ENCODE measurements at places on chromosomes 4 and X. TPM values are rescaled to one million over a fixed set of nuclear protein-coding genes. Genes with fewer than 3 reads are reported as not detected.

GRCh38 chr4:21826071-21826470 lies 122.5 kb downstream of the KCNIP4 start:
- H3K4me1 ChIP-seq = no peaks in the 10 kb centered on the region
- H3K4me3 ChIP-seq = no peak overlapping the region
- H3K27ac ChIP-seq = no peak overlapping the region
- no peaks in the 10 kb centered on the region for H3K36me3 ChIP-seq

DNA sequence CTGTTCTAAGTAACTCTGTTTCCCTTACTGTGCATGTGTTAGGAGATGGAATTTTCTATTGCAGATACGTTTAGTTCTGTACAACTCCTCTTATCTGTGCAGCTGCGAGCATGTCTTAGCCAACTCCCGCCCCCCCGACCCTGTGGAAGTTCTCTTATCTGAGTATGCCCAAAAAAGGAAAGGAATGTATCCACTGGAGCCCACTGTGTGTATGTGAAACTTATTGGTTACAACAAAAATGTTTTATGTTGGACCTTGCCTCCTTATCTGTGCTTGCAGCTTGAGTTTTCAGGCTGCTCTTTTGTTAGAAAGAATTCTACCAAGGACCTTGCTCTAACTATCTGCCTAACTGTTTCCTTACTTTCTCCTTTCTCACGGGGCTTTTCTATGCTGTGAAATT lies 24.2 kb upstream of the DCAF8L2 start:
- no peaks in the 10 kb centered on the region for H3K27me3 ChIP-seq
- H3K27ac ChIP-seq = no peak overlapping the region
- no peak for DNase-seq
- H3K36me3 ChIP-seq = no peaks in the 10 kb centered on the region

DNA sequence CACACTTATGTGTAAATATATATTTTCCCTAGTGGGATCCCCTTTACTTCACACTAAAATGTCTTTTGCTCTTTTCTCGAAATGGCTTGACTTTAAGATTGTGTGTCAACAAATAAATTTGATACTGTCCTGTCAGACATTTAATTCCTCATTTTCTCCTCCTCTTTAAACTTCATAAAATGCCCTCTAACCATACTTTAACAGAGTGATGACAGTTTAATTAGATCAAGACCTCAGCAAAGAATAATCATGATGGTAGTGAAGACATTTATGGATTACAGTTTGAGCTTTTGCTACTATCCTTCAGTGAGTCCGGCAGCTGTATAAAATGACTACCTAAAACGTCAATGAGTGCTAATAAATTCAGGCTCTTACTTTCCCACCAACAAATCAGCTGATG lies 113.1 kb upstream of the ADGRL3 start:
- no peaks in the 10 kb centered on the region for H3K4me1 ChIP-seq
- no peak overlapping the region for H3K4me3 ChIP-seq
- no peaks in the 10 kb centered on the region for H3K36me3 ChIP-seq
- no peaks in the 10 kb centered on the region for H3K27me3 ChIP-seq

- H3K27me3 ChIP-seq = no peaks in the 10 kb centered on the region
- H3K36me3 ChIP-seq = no peaks in the 10 kb centered on the region
- no peak overlapping the region for H3K27ac ChIP-seq
- DNase-seq = no peak
- no peak overlapping the region for H3K4me3 ChIP-seq
- no peaks in the 10 kb centered on the region for H3K4me1 ChIP-seq
These were observed 86.9 kb upstream of the MAGEB16 start for GRCh38 chrX:35711281-35711680.

GRCh38 chr4:149029056-149029651 lies 586.9 kb upstream of the NR3C2 start:
- H3K27ac ChIP-seq = no peak overlapping the region
- DNase-seq = no peak
- H3K36me3 ChIP-seq = no peaks in the 10 kb centered on the region
- H3K4me3 ChIP-seq = no peak overlapping the region
- no peaks in the 10 kb centered on the region for H3K4me1 ChIP-seq

DNA sequence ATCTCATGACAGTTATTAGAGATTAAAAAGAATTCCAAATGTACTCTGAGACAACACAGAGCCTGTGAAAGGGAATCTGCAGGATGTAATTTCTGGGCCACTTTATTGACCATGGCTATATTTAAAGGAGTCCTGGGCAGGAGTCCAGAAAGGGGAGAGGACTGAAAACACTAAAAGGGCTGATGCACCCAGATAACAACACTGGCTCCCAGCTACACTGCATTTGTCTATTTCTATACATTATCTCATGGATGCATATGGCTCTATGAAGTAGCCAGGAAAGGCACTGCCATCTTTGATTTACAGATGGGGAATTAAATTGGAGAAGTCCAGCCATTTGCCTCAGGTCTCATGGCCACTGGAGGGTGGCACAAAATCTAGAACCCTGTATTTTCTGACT lies 56.0 kb downstream of the MED28 start:
- H3K27ac ChIP-seq = no peak overlapping the region
- no peak for DNase-seq
- H3K36me3 ChIP-seq = no peaks in the 10 kb centered on the region
- peaks cover 1% of the 10 kb centered on the region for H3K4me1 ChIP-seq
- H3K4me3 ChIP-seq = no peak overlapping the region
- no peaks in the 10 kb centered on the region for H3K27me3 ChIP-seq

DNA sequence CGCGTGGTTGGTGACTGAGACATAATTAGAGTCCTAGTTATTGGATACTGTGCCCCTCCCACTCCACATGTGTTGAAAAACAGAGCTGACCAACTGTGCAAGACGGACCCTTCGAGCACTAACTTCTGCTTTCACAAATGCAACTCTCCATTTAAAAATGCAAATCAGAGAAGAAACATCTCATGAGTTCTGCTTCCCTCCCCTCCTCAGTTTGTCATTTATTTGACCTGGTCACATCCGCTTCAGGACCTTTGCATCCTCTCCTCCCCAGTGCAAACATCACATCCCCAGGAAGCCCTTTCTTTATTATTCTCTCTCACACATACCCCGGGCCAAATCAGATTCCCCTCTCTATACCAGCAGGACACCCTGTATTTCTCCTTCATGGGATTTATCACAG lies 38.1 kb upstream of the NOCT start:
- no peak overlapping the region for H3K27ac ChIP-seq
- no peaks in the 10 kb centered on the region for H3K27me3 ChIP-seq
- peaks cover 5% of the 10 kb centered on the region for H3K4me1 ChIP-seq
- H3K36me3 ChIP-seq = no peaks in the 10 kb centered on the region

DNA sequence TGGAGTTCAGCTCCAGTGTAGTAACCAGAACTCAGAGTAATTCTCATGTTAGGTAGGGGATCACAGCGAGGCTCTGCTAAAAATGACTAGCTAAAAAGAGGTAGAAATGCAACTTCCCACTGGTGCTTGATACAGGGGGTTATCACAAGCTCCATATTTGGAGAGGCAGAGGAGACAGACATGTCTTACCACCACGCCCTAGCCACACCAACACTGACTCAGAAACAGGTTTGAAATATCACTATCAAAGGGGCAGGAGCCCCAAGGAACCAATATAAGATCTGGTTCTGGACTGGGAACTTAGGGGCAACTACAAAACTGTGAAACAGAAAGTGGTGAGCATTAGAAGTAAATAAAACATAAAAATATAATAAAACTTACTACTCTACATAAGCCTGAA lies 62.9 kb downstream of the IQCM start:
- H3K4me3 ChIP-seq = no peak overlapping the region
- H3K27ac ChIP-seq = no peak overlapping the region
- no peaks in the 10 kb centered on the region for H3K27me3 ChIP-seq
- H3K4me1 ChIP-seq = no peaks in the 10 kb centered on the region

DNA sequence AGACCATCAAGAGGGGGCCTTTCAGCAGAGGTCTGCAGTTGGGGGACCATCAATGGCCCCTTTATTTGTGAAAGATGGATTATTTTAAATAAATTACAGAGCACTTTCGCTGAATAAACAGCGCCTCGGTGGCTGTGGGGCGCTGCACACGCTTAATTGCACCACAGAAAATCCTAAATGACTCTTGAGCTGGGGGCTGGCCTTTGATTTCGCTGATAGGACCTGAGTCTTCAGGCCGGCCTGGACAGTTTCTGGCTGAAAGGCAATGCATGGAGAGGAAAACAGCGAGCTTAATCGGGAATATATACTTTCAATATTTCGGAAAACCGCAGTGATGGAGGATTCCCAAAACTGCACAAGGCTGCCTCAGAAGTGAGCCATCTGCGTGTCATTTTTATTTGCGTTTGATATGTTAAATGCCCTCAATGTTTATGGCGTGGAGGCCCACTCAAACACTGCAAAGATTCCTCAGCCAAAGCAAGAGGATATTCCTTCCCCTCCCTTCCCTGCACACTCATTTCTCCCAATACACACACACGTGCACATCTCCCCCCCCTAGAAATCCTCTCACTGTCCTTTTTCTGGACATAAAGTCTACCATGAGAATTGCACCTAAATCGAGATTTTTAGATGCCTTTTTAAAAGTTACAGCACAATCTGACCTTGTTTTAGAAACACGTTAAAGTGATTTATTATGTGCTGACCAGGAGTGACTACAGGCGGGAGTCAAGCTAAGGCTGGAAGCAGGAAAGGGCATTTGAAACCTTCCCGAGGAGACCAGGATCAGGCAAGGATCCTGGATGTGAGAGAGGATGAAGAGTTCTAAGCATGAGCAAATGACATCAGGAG lies 340.7 kb downstream of the RAB28 start:
- H3K36me3 ChIP-seq = no peaks in the 10 kb centered on the region
- H3K27ac ChIP-seq = no peak overlapping the region
- no peak for DNase-seq
- H3K4me1 ChIP-seq = no peaks in the 10 kb centered on the region

DNA sequence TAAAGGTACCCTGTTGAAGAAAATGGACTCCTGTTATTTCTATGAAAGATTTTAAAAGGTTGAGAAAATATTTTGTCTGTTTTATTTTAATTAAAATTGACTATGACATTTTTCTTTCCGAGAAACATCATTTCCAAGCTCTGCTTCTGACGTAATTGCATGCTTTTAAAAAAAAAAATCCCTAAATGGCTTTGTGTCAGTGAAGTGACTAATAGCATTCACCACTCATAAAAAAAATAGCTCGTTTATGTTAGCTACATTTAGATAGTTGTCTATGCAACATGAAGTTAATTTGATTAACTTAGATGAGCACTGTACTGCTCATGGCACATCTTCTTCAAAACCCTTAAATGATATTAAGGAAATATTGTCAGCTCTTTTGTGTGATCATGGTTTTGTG lies 105.1 kb upstream of the KLHL13 start:
- H3K27me3 ChIP-seq = no peaks in the 10 kb centered on the region
- H3K27ac ChIP-seq = no peak overlapping the region
- H3K4me3 ChIP-seq = no peak overlapping the region
- no peak for DNase-seq
- H3K36me3 ChIP-seq = no peaks in the 10 kb centered on the region

DNA sequence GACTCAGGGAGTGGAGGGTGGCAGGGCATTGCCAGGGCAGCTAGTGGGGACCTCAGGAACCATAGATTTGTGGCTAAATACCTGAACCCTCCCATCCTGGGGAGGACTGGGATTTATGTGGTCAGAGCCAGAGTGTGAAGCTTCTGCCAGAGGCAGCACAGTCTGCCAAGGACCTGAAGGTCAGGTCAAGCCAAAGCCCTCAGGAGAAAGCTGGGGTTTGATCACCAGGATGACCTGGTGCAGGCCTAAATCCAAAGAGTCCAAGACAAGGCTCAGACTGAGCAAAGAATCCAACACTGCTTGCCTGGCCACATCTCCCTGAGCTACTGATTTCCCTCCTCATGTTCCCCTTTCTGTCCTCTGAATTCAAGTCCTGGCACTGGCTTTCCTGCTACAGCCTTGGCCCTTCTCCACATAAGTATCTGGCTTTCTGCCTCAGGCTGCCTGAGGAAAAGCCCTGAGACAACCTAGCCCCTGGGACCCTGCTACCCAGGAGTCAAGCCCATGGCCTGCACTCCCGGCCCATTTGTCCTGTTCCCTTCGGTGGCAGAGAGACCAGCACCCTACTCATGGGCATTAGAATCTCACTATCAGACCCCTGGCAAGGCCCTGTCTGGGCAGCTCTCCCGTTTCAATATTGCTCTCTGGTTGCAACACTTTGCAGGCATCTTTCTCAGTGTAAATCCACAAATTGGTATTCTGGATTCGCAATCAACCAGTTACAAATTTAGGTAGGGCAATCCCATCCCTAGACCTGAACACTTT lies 39.3 kb upstream of the SLC25A43 start:
- H3K27ac ChIP-seq = no peak overlapping the region
- no peaks in the 10 kb centered on the region for H3K36me3 ChIP-seq
- H3K4me1 ChIP-seq = no peaks in the 10 kb centered on the region
- no peak overlapping the region for H3K4me3 ChIP-seq
- H3K27me3 ChIP-seq = no peaks in the 10 kb centered on the region
- DNase-seq = no peak

- H3K4me3 ChIP-seq = no peak overlapping the region
- no peaks in the 10 kb centered on the region for H3K4me1 ChIP-seq
- no peaks in the 10 kb centered on the region for H3K36me3 ChIP-seq
- H3K27me3 ChIP-seq = no peaks in the 10 kb centered on the region
These were observed 65.6 kb upstream of the PGM2 start for GRCh38 chr4:37760840-37761239.

GRCh38 chr4:29104694-29105093 lies 1615.5 kb upstream of the PCDH7 start:
- H3K27ac ChIP-seq = no peak overlapping the region
- H3K4me1 ChIP-seq = no peaks in the 10 kb centered on the region
- no peak for DNase-seq
- no peaks in the 10 kb centered on the region for H3K36me3 ChIP-seq
- H3K4me3 ChIP-seq = no peak overlapping the region

- H3K27ac ChIP-seq = no peak overlapping the region
- H3K4me1 ChIP-seq = no peaks in the 10 kb centered on the region
- no peak for DNase-seq
- no peaks in the 10 kb centered on the region for H3K36me3 ChIP-seq
- no peaks in the 10 kb centered on the region for H3K27me3 ChIP-seq
These were observed 122.1 kb downstream of the ANKRD50 start for GRCh38 chr4:124590480-124590879.

DNA sequence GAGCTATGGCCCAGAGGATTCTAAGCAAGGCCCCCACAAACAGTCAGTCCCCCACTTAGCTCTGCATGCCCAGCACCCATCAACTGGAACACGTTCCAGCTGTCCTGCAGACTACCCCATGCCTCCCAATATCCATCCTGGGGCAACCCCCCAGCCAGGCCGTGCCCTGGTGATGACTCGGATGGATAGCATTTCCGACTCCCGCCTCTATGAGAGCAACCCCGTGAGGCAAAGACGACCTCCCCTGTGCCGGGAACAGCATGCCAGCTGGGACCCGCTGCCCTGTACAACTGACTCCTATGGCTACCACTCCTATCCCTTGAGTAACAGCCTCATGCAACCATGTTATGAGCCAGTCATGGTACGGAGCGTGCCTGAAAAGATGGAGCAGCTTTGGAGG lies 32.0 kb downstream of the LAS1L start:
- no peaks in the 10 kb centered on the region for H3K27me3 ChIP-seq
- H3K36me3 ChIP-seq = no peaks in the 10 kb centered on the region
- H3K27ac ChIP-seq = no peak overlapping the region
- DNase-seq = no peak

The TMEM150C gene
- 0.28 TPM for polyA plus RNA-seq

The BMPR1B gene
- not detected for polyA plus RNA-seq

The BEND4 gene
- polyA plus RNA-seq = not detected

The MAPK10 gene
- polyA plus RNA-seq = 3.1 TPM

The ADH1C gene
- not detected for polyA plus RNA-seq

The TRIM60 gene
- polyA plus RNA-seq = not detected

The ALB gene
- polyA plus RNA-seq = not detected

The CENPI gene
- polyA plus RNA-seq = 16.1 TPM

The CSAG2 gene
- not detected for polyA plus RNA-seq

The RTL9 gene
- polyA plus RNA-seq = 1.2 TPM

The MFAP3L gene
- not detected for polyA plus RNA-seq

The QRFPR gene
- polyA plus RNA-seq = not detected

The PPP4R3C gene
- polyA plus RNA-seq = not detected
